ENCODE measurements at places on chromosomes 13 and 19. TPM values are rescaled to one million over a fixed set of nuclear protein-coding genes. Genes with fewer than 3 reads are reported as not detected.

The DCT gene
- total RNA-seq: not detected

The NR1H2 gene
- 87.1 TPM for total RNA-seq

The RPS28 gene
- total RNA-seq: 1,017 TPM

The FCER2 gene
- total RNA-seq: not detected

The ZNF154 gene
- not detected for total RNA-seq

The SLC7A9 gene
- 0.27 TPM for total RNA-seq

The TEX26 gene
- not detected for total RNA-seq

Measured in A549 treated with CORT108297 at 1 μM for 4 hours (cell line).